Endodermal cell (in vitro differentiated cells): ENCODE measurements at places on chromosomes 16 and 17. TPM values are rescaled to one million over a fixed set of nuclear protein-coding genes. Genes with fewer than 3 reads are reported as not detected.
A peak's percentile ranks its signal among the peaks of the same experiment; 100 is the strongest.

GRCh38 chr16:74844041-74844980 is 69.7 kb upstream of the FA2H start:
- no peak overlapping the region for H3K27ac ChIP-seq
- no peak overlapping the region for H3K4me3 ChIP-seq
- no peak for DNase-seq
- no peaks in the 10 kb centered on the region for H3K36me3 ChIP-seq

- no peak overlapping the region for H3K4me3 ChIP-seq
- no peaks in the 10 kb centered on the region for H3K27me3 ChIP-seq
- no peaks in the 10 kb centered on the region for H3K4me1 ChIP-seq
- H3K27ac ChIP-seq, result no peak overlapping the region
Measured at GRCh38 chr17:10069301-10069700, 129.1 kb downstream of the GAS7 start.

DNA sequence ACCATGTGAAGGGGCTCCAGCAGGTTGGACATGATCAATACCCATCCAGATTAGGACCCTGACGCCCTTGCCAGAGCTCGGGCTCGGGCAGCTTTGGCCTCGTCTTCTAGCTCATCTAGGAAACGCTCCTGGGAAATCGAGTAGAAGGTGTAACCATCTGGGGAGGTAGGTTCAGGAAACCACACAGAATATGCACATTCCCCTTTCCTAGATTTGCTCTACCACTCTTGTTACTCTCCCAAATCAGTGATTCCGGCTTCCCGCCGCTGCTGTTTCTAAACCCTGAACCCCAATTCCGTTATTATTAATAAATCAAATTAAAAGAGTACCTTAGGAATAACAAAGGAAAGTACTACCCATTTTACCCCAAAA is 507 bp downstream of the COA3 start:
- no peak overlapping the region for H3K27ac ChIP-seq
- no peaks in the 10 kb centered on the region for H3K36me3 ChIP-seq
- peak overlapping the region; percentile 91 for H3K4me3 ChIP-seq
- H3K27me3 ChIP-seq, result no peaks in the 10 kb centered on the region
- no peaks in the 10 kb centered on the region for H3K4me1 ChIP-seq

DNA sequence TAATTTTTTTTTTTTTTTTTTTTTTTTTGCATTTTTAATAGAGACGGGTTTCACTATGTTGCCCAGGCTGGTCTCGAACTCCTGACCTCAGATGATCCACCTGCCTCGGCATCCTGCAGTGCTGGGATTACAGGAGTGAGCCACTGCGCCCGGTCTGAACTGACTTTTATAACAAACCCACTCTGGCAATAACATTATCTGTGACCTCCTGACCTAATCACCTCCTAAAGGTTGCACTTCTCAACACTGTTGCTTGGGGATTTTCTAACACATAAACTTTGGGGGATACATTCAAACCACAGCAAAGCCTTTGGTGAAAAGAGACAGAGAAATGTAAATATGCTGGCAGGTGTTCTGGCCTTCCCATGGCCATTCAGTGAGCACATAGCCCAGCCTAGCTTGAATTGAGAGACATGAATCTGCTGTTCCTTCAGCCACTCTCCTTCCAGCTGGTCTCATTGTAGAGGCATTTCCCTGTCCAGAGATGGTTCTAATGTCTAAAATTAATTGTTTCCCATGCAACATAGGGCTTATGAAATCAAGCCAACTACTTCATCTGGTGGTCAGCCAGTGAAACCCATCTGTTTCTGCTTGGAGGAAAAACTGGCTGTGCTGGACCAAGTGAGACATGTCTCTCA is 28.3 kb downstream of the LYRM1 start:
- H3K4me1 ChIP-seq, result no peaks in the 10 kb centered on the region
- no peak overlapping the region for H3K4me3 ChIP-seq
- H3K27me3 ChIP-seq, result no peaks in the 10 kb centered on the region

DNA sequence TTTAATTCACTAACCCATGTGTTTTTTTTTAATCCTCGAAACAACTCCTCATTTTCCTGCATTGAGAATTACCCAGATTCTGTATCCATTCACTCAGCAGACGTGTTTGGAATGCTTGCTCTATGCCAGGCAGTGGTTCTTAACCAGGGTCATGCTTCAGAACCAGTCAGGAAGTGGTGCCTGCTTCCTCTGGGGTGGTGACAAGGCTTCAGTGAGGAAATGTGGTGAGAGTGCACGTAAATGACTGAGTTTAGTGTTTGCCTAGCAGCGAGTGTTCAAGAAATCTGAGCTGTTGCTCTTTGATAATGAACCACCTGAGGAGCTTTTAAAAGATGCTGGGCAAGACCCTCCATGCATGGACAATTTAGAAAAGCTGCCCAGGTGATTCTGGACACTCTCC is 9.9 kb downstream of the ZFP90 start:
- no peaks in the 10 kb centered on the region for H3K4me1 ChIP-seq
- no peak overlapping the region for H3K27ac ChIP-seq
- no peak overlapping the region for H3K4me3 ChIP-seq
- H3K36me3 ChIP-seq, result peaks cover 77% of the 10 kb centered on the region
- no peak for DNase-seq
- H3K27me3 ChIP-seq, result no peaks in the 10 kb centered on the region

KRTAP4-4 gene
- total RNA-seq, result not detected in 3 replicates

GRCh38 chr16:19595043-19595767 is 39.7 kb downstream of the VPS35L start:
- H3K27ac ChIP-seq, result peak overlapping the region; percentile 16
- peaks cover 3% of the 10 kb centered on the region for H3K4me1 ChIP-seq
- no peak overlapping the region for H3K4me3 ChIP-seq
- no peaks in the 10 kb centered on the region for H3K27me3 ChIP-seq
- H3K36me3 ChIP-seq, result peaks cover 25% of the 10 kb centered on the region
- no peak for DNase-seq

DNA sequence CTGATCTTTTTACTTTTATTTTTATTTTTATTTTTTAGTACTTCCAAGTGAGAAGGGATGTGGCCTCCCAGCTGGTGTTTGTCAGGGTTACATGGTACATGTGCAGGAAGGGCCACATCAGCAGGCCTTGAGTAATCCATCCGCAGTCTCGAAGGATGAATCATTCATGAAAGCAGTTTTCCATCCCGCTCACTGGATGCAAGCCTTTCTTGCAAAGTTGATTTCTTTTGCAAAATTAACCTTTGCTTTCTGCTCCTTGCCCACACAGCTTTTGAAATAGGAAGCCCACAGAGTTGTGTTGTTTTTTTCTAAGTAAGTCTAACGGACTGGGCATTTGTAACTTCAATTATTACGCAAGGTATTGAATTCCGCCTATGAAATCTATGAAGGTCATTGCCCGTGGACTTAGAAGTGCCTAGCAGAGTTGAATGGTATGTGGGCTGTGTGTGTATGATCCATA is 157.4 kb downstream of the PRKCA start:
- no peaks in the 10 kb centered on the region for H3K27me3 ChIP-seq

GRCh38 chr17:70028397-70028796 is 46.6 kb upstream of the KCNJ16 start:
- H3K4me3 ChIP-seq, result no peak overlapping the region
- DNase-seq, result no peak
- no peaks in the 10 kb centered on the region for H3K36me3 ChIP-seq
- H3K27me3 ChIP-seq, result no peaks in the 10 kb centered on the region
- no peak overlapping the region for H3K27ac ChIP-seq

DNA sequence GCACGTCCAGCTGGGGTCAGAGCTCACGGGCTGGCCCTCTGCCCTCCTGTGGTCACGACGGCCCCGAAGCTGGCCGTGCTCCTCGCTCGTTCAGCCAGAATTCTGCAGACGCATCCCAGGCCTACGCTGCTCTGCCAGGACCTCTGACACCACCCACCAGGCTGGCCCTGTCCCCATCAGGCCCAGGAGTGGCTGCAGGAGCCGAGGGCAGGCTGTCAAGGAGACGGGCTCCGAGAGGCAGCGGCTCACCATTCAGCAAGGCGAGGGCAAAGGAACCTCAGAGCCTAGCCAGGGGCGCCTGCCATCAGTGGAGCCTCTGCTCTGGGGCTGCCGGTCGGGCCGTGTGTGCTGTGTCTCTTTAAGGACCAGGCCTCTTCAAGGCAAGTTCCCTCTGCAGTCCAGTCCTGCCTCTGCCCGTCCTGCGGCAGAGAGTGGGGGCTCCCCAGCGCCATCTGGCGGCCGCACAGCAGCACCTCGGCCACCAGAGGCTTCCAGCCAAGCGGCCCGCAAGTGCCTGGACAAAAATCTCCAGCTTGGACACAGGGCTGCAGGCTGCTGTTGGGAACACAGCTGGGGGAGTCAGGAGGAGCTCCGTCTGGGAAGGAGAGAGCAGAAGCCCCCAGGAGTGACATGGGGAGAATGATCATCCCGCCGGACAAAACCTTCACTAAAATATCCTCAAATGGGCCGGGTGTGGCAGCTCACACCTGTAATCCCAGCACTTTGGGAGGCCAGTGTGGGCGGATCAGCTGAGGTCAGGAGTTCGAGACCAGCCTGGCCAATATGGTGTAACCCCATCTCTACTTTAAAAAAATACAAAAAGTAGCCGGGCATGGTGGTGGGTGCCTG is 7.4 kb upstream of the ABR start:
- peak; percentile 97 for DNase-seq
- H3K36me3 ChIP-seq, result no peaks in the 10 kb centered on the region
- H3K4me1 ChIP-seq, result no peaks in the 10 kb centered on the region
- H3K4me3 ChIP-seq, result no peak overlapping the region
- H3K27me3 ChIP-seq, result peaks cover 8% of the 10 kb centered on the region
- H3K27ac ChIP-seq, result no peak overlapping the region

PALB2 gene
- total RNA-seq, result 12.5 to 25.7 TPM (median 24.8 TPM) in 3 replicates

FLCN gene
- total RNA-seq, result 39.3 and 41.8 TPM in 2 replicates

- no peak for DNase-seq
- H3K4me1 ChIP-seq, result no peaks in the 10 kb centered on the region
- no peak overlapping the region for H3K4me3 ChIP-seq
- no peaks in the 10 kb centered on the region for H3K27me3 ChIP-seq
- H3K27ac ChIP-seq, result no peak overlapping the region
Measured at GRCh38 chr16:84941921-84942320, 69.4 kb downstream of the ZDHHC7 start.

SYT17 gene
- total RNA-seq, result 11.3 to 19.4 TPM (median 11.5 TPM) in 3 replicates

SCARF1 gene
- total RNA-seq, result 0.68 and 0.75 TPM in 2 replicates
